ENCODE measurements at places on chromosomes 16 and 17. TPM values are rescaled to one million over a fixed set of nuclear protein-coding genes. Genes with fewer than 3 reads are reported as not detected.

The BAHCC1 gene
- 0.15 TPM for total RNA-seq

GRCh38 chr16:67790071-67790470 is 16.3 kb downstream of the RANBP10 start:
- DNase-seq: no peak
- no peak overlapping the region for H3K27ac ChIP-seq
- H3K36me3 ChIP-seq: no peaks in the 10 kb centered on the region
- H3K4me3 ChIP-seq: no peak overlapping the region

DNA sequence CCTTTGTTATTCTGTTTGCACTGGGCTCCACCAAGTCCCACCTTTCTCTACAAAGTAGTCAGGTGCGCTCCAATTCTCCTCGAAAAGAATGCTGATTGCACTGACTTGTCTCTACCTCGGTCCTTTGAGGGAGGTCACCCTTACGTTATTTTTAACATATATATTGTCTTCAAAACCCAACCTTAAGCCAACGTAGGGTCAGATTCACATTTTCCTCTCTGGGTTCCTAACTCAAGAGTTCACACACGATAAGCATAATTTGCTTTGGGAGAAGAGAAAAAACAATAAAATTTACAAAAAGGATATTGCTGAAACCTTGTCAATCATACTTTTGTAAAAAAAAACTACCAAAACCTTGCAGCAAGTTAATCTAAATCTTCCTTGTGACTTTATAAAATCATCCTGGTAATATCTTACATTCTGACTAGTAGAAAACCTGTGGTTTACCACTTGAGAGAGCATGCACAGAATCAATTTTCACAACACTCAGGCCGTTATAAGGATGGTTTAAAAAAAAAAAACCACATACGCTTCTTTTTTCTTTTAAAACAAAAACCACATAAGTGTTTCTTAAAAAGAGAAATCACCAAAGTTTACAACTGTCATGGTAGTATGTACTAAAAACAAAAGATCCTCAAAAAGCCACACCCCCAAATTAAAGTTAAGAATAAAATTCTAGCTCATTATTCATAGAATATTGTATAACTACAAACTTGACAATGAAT is 72.2 kb upstream of the TRAP1 start:
- no peak overlapping the region for H3K4me3 ChIP-seq
- peaks cover 7% of the 10 kb centered on the region for H3K27me3 ChIP-seq
- peak overlapping the region; percentile 19 for H3K27ac ChIP-seq
- H3K4me1 ChIP-seq: peaks cover 34% of the 10 kb centered on the region
- peaks cover 54% of the 10 kb centered on the region for H3K36me3 ChIP-seq

- peaks cover 36% of the 10 kb centered on the region for H3K36me3 ChIP-seq
- no peaks in the 10 kb centered on the region for H3K27me3 ChIP-seq
- peak overlapping the region; percentile 85 for H3K27ac ChIP-seq
- H3K4me3 ChIP-seq: peak overlapping the region; percentile 34
Measured at GRCh38 chr17:39774047-39774446, 36.3 kb downstream of the GRB7 start.

The SERPINF2 gene
- total RNA-seq: 0.55 TPM

The ABCC12 gene
- not detected for total RNA-seq

The CLEC18A gene
- total RNA-seq: 2.0 TPM

GRCh38 chr17:81026266-81027036 is 8.5 kb upstream of the BAIAP2 start:
- DNase-seq: no peak
- no peak overlapping the region for H3K4me3 ChIP-seq
- no peaks in the 10 kb centered on the region for H3K36me3 ChIP-seq
- peaks cover 22% of the 10 kb centered on the region for H3K27me3 ChIP-seq
- no peak overlapping the region for H3K27ac ChIP-seq

GRCh38 chr16:54128629-54129234 is 157.9 kb downstream of the IRX3 start:
- no peak overlapping the region for H3K4me3 ChIP-seq
- H3K27ac ChIP-seq: no peak overlapping the region
- no peaks in the 10 kb centered on the region for H3K36me3 ChIP-seq
- H3K4me1 ChIP-seq: peaks cover 9% of the 10 kb centered on the region
- H3K27me3 ChIP-seq: peaks cover 8% of the 10 kb centered on the region
- DNase-seq: no peak

All from activated CD4-positive, alpha-beta memory T cell treated with anti-CD3 and anti-CD28 coated beads, Interleukin-2, amount 10 ng/mL, durations not matched to agents 7 days and 5 days (primary cell).